Pericardium fibroblast (primary cell): ENCODE measurements at places on chromosomes 7 and 10. TPM values are rescaled to one million over a fixed set of nuclear protein-coding genes. Genes with fewer than 3 reads are reported as not detected.

The ANKRD61 gene
- total RNA-seq = 0.09 TPM in 1 of 2 replicates, not detected in the other

The TRIM50 gene
- not detected in 2 replicates for total RNA-seq

The WASHC2A gene
- 27.2 and 35.9 TPM in 2 replicates for total RNA-seq

The ZNF511 gene
- 16.9 and 32.8 TPM in 2 replicates for total RNA-seq

The CCDC3 gene
- 2.4 and 2.9 TPM in 2 replicates for total RNA-seq

The MRLN gene
- total RNA-seq = not detected in 2 replicates

The PNLIP gene
- not detected in 2 replicates for total RNA-seq
